CD4-positive, CD25-positive, alpha-beta regulatory T cell (primary cell): ENCODE measurements at places on chromosomes 12 and 14. TPM values are rescaled to one million over a fixed set of nuclear protein-coding genes. Genes with fewer than 3 reads are reported as not detected.

The WDR89 gene
- 15.5 TPM for polyA plus RNA-seq

The STXBP6 gene
- polyA plus RNA-seq = not detected

The ADCY4 gene
- not detected for polyA plus RNA-seq

The LRP6 gene
- polyA plus RNA-seq = 1.3 TPM

The SIX1 gene
- polyA plus RNA-seq = not detected

The CCDC77 gene
- 5.6 TPM for polyA plus RNA-seq

The CLEC4C gene
- not detected for polyA plus RNA-seq

The WSCD2 gene
- polyA plus RNA-seq = 0.86 TPM

The CATSPERB gene
- polyA plus RNA-seq = not detected

The ISM2 gene
- not detected for polyA plus RNA-seq

The OR6C2 gene
- polyA plus RNA-seq = not detected

The SCNN1A gene
- polyA plus RNA-seq = 0.21 TPM

The PRR4 gene
- polyA plus RNA-seq = 0.93 TPM

The CALM1 gene
- polyA plus RNA-seq = 3,092 TPM

The PDZRN4 gene
- not detected for polyA plus RNA-seq

The NPAS3 gene
- not detected for polyA plus RNA-seq

The IL22 gene
- not detected for polyA plus RNA-seq

The RNU4-1 gene
- polyA plus RNA-seq = not detected

The PZP gene
- not detected for polyA plus RNA-seq

The HOXC12 gene
- not detected for polyA plus RNA-seq

The C1S gene
- not detected for polyA plus RNA-seq

The ZFHX2 gene
- not detected for polyA plus RNA-seq

The AKAP3 gene
- polyA plus RNA-seq = 1.8 TPM

The COX8C gene
- 0.47 TPM for polyA plus RNA-seq

The ANKS1B gene
- 4.0 TPM for polyA plus RNA-seq

The CRIP1 gene
- polyA plus RNA-seq = 1,044 TPM

The TSPAN19 gene
- polyA plus RNA-seq = not detected

The KERA gene
- polyA plus RNA-seq = not detected

The STON2 gene
- not detected for polyA plus RNA-seq

The FOXM1 gene
- polyA plus RNA-seq = 0.87 TPM

The AACS gene
- polyA plus RNA-seq = 8.7 TPM

The GALNT8 gene
- polyA plus RNA-seq = 3.0 TPM

The DPY19L2 gene
- 2.3 TPM for polyA plus RNA-seq

The CPM gene
- polyA plus RNA-seq = 5.7 TPM

The SIRT4 gene
- 2.8 TPM for polyA plus RNA-seq

The FAM90A1 gene
- polyA plus RNA-seq = not detected

The RTL1 gene
- not detected for polyA plus RNA-seq

The TGM1 gene
- not detected for polyA plus RNA-seq

The RBP5 gene
- polyA plus RNA-seq = not detected
